ENCODE measurements at places on chromosomes 7 and 10.

DNA sequence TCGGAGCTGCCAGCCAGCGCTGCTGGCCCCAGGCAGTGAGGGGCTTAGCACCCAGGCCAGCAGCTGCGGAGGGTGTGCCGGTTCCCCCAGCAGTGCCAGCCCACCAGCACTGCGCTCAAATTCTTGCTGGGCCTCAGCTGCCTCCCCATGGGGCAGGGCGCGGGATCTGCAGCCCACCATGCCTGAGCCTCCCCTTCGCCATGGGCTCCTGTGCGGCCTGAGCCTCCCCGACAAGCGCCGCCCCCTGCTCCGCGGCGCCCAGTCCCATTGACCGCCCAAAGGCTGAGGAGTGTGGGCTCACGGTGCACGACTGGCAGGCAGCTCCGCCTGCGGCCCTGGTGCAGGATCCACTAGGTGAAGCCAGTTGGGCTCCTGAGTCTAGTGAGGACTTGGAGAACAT, 525.0 kb downstream of the PTPRN2 start:
- no peak for DNase-seq

DNA sequence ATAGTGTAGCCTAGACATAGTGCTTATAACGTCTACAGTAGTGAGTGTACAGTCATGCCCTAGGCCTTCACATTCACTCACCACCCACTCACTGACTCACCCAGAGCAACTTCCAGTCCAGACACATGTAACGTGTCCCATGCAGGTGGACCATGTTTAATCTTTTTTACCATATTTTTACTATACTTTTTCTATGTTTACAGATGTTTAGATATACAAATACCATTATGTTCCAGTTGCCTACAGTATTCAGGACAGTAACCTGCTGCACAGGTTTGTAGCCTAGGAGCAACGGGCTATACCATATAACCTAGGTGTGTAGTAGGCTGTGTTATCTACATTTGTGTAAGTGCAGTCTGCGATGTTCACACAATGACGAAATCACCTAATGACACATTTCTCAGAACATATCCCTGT, 11.0 kb downstream of the MPP7 start:
- no peak for DNase-seq

GRCh38 chr10:26044141-26044749, 110.2 kb downstream of the MYO3A start:
- DNase-seq, result no peak

DNA sequence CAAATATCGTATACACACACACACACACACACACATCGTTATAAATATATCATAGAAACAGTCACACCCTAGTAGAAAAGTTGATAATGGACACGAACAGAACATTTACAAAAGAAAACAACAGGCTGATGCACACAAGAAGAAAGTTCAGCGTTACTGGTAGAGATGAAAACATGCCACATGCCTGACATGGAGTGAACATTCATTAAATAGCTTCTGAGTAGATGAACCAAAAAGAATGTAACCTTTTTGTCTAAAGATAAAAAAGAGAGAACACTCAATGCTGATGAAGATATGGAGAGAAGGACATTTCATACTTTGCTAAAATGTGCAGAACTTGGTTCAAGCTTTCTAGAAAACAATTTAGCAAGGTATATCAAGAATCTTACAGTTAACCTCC, 173.4 kb upstream of the KLF14 start:
- DNase-seq, result no peak

DNA sequence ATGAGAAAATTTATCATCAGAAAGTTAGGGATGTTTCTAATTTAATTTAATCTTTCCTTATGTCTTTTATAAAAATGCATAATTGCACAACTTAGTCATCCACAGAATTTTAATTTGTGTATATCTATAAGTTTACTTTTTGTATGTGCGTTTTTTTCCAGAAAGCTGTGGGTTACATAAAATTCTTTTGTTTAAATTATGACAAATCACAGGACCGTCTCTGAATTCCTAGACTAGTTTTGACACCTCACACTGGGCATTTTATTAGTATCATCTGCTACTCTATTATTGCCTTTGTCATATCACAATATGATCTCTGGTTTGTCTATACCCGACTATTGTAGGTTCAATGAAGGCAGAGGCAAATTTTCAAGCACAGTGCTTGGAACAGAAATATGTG, 482.4 kb upstream of the SEMA3D start:
- no peak for DNase-seq

- DNase-seq, result no peak
Observed at GRCh38 chr10:101968940-101969321, 87.0 kb downstream of the ARMH3 start.

GRCh38 chr7:30702200-30702599, 19.9 kb upstream of the CRHR2 start:
- DNase-seq, result no peak

GRCh38 chr7:142130267-142130666, 18.7 kb downstream of the MGAM2 start:
- no peak for DNase-seq

Measured in SK-N-MC (cell line).